ENCODE measurements at places on chromosomes 5 and 9.
A peak's percentile ranks its signal among the peaks of the same experiment; 100 is the strongest.

GRCh38 chr5:78798673-78799029 is 150.1 kb upstream of the LHFPL2 start:
- no peak for DNase-seq

GRCh38 chr9:35862328-35862727 is 7.9 kb downstream of the OR13J1 start:
- DNase-seq = peak; percentile 4

- peak; percentile 48 for DNase-seq
Observed at GRCh38 chr5:64666078-64666477, 24.2 kb upstream of the SHISAL2B start.

GRCh38 chr9:72856972-72857623 is 95.8 kb downstream of the ALDH1A1 start:
- peak; percentile 60 for DNase-seq

- DNase-seq = no peak
Observed at GRCh38 chr5:57777174-57777581, 294.6 kb upstream of the ACTBL2 start.

DNA sequence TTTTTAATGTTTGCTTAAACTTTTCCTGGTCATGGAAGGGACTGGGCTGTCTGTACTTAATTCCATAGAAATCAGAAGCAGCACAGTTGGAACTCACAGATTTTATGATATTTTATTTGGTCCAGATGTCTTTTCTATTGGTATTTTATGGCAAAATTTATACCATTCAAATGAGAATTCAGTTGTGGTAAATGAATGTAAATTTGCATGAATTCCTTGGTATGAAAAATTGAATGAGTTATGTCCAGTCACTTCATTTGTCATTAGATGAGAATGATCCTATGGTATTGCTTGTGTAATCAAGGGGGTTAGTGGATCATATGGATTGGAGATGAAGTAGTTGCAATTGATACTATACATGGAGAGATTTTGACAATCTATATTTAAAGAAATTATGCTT is 188.0 kb downstream of the KDM4C start:
- DNase-seq = no peak

GRCh38 chr9:23741351-23741750 is 84.7 kb downstream of the ELAVL2 start:
- no peak for DNase-seq

DNA sequence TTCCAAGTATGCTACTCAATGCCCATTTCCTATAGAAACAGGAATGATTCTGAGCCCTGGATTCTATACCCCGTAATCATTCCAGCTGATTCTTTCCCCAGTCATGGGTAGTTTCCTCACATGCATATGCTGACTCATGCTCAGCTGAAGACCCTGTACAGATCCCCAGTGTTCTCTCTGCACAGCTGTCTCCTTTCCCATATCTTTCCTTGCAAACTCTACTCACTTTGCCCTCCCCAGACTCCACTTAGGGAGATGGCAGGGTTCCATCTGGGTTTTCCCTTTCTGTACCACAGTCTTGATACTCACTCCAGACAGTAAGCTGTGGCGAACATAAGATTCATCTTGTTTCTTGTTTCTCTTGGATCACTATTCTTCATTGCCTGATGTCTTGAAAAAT is 357.6 kb downstream of the RAB3C start:
- DNase-seq = peak; percentile 10

- DNase-seq = no peak
Observed at GRCh38 chr5:59744531-59744992, 149.0 kb downstream of the PDE4D start.

DNA sequence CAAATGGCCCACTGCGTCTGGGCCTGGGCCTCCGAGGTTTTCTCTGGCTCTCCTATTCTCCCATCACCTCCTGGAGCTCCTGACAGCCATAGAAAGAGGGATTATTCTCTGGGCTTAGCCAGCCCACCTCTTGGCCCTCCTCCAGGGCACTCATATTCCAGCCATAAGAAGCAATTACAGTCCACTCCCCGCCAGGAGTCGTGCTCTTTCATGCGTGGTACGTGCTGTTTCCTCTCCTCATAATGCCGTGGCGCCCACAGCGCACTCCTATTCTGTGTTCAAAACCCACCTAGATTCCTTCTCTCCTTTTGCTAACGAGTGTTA is 240.8 kb upstream of the ZNF462 start:
- no peak for DNase-seq

DNA sequence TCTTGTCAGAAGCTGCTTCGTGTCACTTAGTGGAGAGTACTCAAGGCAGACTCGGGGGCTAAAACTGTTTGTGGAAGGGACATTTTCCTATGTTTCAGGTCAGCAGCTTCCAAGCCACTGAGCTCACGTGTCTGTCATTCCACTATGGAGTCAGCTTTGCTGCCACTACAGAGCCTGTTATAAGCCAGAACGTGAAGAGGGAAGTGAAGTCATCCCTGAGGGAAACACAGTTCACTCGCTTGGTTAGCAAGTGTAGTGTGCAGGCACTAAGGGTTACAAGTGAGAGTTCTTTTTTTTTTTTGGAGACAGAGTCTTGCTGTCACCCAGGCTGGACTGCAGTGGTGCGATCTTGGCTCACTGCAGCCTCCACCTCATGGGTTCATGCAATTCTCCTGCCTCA is 24.5 kb upstream of the LTC4S start:
- no peak for DNase-seq

GRCh38 chr5:8628521-8628920 is 759.6 kb downstream of the MTRR start:
- no peak for DNase-seq

GRCh38 chr5:146409054-146409671 is 38.0 kb upstream of the TCERG1 start:
- peak; percentile 44 for DNase-seq

- DNase-seq = no peak
Observed at GRCh38 chr5:156359476-156359875, 32.5 kb downstream of the SGCD start.

- DNase-seq = no peak
Observed at GRCh38 chr9:20117986-20118385, 329.1 kb upstream of the SLC24A2 start.

DNA sequence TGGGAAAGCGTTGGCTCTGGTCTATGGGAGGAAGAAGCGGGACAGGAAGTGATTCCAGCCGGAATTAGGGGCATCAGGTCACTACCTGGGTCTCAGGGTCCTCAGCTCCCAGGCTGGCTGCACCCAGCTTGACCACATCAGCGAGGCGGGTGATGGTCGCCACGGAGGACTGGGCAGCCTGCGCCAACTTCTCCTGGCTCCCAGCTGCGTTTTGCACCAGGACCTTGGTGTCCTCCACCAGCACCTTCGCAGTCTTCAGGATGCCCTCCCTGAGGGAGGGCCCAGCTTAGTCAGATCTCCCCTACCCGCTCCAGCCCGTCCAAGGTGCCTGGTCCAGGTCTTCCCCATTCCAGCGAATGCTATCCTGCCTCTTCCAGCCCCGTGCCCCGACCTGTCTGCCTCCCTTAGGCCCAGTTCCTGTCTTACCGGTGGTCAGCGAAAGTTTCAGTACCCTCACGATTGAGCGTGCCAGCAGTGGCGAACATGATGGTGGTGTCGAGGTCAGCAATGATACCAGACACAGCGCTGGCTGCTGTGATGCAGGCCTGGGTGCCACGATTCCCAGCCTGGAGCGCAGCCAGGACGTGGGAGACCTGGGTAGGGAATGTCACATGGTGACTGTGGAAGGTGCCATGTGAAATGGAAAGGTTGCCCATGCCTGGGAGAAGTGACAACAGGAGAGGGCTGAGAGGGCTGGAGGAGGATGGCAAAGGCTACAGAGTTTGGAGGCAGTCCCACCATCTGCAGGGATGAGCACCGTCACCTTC is 14.4 kb upstream of the TPM2 start:
- DNase-seq = no peak

GRCh38 chr5:125294844-125295243 is 548.4 kb upstream of the ZNF608 start:
- no peak for DNase-seq

- DNase-seq = no peak
Observed at GRCh38 chr5:168940712-168941111, 360.2 kb downstream of the SLIT3 start.

DNA sequence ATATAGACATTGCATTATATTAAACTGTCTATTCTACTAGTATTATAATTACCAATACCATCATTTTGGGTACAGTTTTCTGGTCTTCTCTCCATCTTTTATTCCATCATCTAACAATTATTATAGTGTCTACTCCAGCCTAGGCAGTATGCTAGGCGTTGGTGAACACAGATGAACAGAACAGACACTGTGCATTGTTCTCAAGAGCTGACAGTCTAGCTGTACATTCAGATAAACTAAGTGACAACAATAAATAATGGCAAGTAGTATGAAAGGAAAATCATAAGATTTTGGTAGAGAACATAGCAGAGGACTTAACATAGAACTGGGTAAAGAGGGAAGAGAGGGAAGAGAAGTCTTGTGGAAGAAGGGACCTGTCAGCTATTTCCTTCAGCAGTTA is 12.5 kb upstream of the SGCD start:
- no peak for DNase-seq

DNA sequence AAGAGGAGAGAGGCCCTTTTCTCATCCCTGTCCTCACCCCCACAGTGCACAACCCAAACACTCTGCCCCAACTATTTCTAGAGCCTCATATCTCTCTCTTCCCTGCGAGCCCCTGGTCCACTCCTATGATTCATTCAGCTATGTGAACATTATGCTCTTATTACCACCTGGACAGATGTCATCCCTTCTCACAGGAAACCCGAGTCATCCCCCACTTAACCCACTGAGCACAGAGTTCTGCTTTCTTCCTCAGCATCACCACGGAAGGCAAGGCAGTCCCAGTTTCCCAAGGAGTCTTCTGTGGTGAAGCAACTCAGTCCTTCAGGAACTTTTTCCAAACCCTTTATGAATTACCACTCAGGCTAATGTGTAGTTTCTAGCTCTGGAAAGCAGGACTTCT is 1.3 kb downstream of the DNAI1 start:
- no peak for DNase-seq

DNA sequence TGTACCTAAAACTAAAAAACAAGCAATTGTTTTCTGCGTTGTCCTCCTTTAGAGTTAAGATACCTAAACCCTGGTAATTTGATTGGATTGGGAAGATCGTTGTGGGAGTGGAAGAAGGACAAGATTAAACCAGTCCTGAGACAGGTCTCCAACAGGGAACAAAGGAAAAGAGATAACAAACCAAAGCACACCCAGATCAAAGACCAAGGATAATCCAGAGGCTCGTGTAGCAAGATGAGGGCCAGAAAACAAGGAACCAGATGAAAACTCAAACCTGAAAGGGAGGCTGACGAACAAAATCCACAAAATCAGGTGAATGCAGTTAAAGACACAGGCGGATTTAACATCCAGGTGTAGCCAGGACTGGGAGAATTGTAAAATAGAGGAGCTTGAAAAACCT is 618.1 kb downstream of the SLCO4C1 start:
- DNase-seq = no peak

GRCh38 chr5:90274216-90274615 is 135.3 kb downstream of the CETN3 start:
- no peak for DNase-seq

GRCh38 chr5:125823572-125823971 is 599.6 kb upstream of the GRAMD2B start:
- DNase-seq = peak; percentile 49

GRCh38 chr5:171450423-171451331 is 31.2 kb downstream of the FGF18 start:
- DNase-seq = peak; percentile 48

DNA sequence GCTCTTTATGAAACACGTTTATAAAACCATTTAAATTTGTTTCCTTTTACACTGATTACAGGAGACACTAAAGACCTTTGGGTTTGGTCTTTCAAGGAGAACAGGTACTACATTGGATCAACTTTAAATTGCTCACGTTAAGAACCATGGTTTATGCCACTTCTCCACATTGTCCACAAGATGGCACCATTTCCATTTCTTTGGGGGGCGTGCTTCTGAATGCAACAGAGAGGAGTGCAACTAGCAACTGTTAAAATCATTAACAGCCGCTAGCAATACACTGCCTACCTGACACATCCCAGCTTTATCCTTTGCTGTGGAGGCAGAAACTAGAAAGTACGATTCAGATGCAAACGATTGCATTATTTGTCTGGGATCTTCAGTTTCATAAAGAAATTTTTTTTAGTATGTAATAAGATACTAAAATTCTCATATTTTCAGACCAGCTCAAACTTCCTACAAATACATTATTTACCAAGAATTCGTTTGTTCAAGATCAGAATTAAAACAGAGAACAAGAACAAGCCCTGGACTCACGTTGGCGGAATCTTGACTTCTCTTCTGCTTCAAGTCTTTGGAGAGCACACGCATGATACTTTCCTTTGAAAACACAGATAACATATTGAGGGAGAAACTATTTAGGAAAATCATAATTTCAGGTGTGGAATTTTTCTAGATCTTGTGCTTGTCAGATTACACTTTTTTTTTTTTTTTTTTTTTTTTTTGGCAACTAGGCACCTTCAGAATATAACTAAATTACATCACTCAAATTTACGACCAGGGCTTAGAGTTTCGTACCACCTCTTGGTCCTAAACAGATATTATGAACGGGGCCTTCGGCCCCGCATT is 702 bp downstream of the CDC20B start:
- DNase-seq = peak; percentile 80

GRCh38 chr9:116152390-116152789 is 1.2 kb upstream of the PAPPA start:
- no peak for DNase-seq

- DNase-seq = peak; percentile 75
Observed at GRCh38 chr5:138632900-138633489, 57.8 kb upstream of the HSPA9 start.

- peak; percentile 32 for DNase-seq
Observed at GRCh38 chr5:83472508-83473345, 1.2 kb downstream of the VCAN start.

DNA sequence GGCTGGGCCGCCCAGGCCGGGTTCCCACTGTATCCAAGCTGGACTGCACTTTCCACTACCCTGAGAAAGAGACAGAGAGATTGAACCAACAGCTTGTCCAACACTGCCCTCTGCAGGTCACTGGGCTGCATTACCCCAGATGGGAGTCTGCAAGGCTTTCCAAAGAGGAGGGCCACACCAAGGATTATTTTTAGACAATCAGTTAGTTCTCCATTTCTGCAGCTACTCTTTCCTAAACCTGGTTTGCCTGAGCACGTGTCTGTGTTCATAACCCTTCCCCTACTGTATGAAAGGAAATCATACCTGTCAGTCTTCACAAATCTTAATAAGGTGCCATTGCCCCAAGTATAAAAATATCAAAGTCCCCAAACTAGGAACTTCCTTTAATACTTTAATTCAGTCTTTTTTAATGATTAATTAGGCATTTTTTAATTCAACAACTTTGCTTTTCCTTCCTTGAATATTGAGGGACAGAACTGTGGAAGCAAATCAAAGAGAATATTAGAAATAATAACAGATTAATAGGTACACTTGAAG is 13.4 kb upstream of the FGF1 start:
- DNase-seq = peak; percentile 70

GRCh38 chr5:76204713-76205112 is 121.5 kb downstream of the SV2C start:
- DNase-seq = no peak

All from H4 (cell line).